Tibial artery (tissue), 4 donors: ENCODE measurements at places on chromosomes 7 and 10.

- DNase-seq = no peak
Observed at GRCh38 chr7:75040512-75040911, 33.1 kb downstream of the RCC1L start.

DNA sequence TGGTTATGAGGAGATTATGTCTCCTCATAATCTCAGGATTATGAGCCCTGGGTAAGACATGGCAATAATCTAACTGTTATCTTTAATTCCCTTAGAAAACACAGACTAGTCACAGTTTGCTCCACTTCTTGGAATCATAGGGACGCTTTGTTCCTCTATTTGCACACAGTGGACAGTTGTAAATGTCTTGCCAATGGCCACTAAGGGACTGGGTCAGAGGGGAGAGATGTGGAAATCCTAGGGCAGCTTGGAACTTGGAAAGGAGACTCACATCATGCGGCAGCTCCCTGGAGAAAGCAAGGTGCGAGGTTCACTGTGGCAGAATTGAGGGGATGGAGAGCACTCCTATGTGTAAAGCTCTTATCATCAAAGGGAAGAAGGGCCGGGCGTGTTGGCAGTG is 266.1 kb downstream of the PRPF18 start:
- peak; percentile 60 for DNase-seq

DNA sequence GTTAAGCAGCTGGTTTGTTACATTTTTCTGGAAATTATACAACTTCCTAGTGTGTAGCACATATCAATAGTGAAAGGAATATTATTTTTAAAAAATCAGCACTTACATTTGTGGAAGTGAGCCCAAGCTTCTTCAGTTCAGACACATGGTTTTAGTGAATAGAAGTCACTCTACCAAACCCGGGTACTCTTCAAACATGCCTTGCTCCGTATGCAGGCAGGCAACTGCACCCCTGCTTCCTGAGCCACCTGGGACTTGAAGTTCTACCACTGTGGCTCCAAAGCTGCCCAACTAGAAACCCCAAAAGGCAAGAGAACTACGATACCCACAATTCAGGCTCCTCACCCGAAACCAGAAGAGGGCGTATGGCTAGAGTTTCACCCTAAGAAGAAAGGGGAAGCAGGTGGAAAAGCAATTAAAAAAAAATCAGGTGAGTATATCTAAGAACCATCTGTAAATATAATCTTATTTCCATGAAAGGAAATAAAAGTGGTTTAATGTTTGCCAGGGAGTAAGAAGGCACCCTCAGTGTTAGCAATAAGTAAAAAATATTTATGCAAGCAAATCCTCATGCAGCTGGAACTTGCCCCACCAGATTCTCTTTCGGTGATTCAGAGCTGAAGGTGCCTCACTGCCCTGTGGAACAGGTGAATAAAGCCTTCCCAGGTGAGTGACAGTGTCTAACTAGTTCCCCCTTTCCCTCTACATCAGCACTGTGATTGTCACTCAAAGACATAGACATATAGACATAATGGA is at the start of gene MACC1:
MACC1 (minus strand) TSS at position 192 of the 756 bp plus-strand sequence. CDS start 55,522 bp downstream, outside the sequence.
- no peak for DNase-seq

GRCh38 chr10:94218493-94219183 is 144.1 kb downstream of the NOC3L start:
- no peak for DNase-seq

DNA sequence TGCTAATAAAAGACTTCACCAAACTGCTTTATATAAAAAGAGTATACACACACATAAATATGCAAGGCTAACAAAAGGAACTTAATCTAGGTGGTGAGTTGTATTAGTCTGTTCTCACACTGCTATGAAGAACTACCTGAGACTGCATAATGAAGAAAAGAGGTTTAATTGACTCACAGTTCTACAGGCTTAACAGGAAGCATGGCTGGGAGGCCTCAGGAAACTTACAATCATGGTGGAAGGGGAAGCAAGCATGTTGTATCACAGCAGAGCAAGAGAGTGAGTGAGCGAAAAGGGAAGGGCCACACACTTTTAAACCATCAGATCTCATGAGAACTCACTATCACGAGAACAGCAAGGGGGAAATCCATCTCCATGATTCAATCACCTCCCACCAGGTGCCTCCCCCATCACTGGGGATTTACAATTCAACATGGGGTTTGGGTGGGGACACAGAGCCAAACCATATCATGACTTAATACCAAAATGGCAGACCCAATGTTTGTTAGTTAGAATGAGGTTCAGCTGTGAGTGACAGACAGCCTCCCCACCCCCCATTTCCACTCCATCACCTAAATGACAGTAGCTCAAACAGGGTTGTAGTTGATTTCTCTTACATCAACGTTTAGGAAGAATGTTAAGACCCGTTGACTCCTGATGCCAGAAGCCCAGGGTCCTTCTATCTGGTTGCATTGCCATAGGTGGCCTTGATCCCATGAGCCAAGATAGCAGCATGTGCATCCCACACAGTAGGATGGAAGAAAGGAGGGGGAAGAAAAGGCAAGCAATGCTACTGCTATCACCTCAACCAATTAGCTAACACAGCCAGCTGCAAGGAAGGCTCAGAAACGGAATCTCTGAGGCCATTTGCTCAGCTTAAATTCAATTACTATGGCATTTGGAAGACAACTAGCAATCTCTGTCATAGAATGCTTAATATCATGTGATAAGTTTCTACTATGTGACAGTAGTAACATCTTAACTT is 77.0 kb downstream of the CCDC71L start:
- no peak for DNase-seq

DNA sequence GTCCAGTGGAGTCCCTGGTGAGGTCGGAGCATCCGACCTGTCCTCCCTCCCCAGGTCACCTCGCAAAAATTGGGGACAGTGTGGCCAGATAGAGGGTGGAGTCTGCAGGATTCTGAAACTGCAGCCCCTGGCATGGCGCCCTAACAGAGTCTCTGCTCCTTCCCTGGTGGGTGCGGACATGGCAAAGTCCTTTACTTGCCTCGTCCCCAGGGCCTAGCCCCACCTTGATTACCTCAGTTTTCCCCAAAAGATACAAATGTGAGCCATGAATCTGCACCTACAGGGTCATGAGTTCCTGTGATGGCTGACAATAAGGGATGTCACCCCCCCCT is 47.7 kb downstream of the NPVF start:
- no peak for DNase-seq

GRCh38 chr10:10366836-10367235 is 650.8 kb upstream of the CELF2 start:
- DNase-seq = no peak

- no peak for DNase-seq
Observed at GRCh38 chr7:142807855-142808460, 37.2 kb downstream of the PRSS2 start.

DNA sequence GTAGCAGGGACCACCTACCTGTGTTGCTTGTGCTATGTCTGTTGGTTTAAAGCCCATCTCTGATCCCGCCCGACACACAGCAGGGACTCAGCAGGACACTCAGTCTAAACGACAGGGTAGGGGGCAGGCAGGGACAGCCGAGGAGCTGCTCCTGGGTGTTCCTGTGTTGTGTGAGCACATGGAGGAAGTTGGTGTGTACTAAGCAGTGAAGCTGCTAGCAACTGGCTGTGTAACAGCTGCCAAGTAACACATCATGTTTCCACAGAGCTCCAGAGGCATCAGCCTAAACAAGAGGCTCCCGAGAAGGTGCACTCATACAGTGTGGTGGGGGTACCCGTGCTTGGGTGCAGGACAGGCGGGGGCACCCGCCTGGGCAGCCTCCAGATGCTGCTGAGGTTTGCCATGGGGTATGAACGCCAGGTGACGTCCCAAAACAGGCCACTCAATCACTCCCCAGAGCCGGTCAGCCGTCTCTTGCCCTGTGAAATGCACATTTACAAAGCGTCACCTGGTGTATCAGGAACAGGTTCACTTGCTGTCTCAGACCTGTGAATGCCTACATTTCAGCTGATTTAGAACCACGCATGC is 59.6 kb downstream of the PTPRN2 start:
- DNase-seq = no peak

- DNase-seq = no peak
Observed at GRCh38 chr7:47600199-47601118, 18.5 kb upstream of the TNS3 start.

DNA sequence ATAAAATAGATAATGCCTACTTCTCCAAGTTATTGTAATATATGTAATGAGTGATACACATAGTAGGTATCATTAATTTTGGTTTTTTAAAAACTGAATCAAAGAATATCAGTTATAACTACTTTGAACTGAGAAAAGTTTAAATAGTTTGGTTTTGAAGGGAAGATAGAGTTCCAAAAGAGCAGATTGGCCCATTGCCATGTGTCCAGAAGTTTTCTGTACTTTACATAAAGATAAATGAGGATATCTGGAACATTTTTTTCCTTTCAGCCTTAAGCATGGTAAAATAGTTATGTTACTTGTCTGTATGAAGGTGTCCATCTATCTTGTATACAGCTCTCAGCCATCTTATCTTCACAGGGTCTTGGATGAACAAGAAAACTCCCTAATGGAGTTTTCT is 97.9 kb upstream of the MXI1 start:
- DNase-seq = no peak

DNA sequence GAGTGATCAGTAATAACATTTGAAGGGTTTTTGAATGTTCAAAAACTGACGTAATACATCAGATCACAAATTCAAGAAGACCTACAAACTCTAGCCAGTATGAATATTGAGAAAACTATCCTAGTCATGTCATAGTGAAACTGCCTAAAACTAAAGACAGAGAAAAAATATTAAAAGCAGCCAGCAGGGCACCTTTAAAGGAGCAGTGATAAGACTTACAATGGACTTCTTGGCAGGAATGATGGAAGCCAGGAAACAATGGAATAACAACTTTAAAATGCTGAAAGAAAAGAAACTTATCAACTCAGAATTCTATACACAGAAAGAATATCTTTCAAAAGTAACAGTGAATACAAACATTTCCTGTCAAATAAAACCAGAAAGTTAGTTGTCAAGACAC is 78.3 kb upstream of the CTBP2 start:
- DNase-seq = no peak

DNA sequence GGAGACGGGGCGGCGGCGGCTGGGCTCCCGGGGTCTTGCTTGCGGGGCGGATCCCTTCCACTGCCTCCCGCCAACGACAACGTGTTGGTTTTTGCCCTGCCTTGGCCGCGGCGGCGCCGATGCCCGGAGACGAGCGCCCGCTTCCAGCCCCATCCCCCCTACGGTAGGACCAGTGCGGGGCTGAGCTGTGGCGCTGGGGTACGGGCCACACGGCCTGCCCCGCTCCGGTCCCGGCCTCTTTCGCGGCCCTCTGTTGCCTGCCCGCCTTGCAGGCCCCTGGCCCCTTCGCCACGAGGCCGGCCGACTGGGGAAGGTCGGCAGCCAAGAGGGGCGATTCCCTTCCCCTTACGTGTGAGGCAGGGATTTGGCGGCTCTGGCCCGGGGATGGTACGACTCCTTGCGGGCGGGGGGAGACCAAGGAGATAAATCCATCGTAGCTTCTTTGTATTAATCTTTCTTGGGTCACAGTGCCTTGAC is 488 bp downstream of the EIF4H start:
- peak; percentile 48 for DNase-seq

DNA sequence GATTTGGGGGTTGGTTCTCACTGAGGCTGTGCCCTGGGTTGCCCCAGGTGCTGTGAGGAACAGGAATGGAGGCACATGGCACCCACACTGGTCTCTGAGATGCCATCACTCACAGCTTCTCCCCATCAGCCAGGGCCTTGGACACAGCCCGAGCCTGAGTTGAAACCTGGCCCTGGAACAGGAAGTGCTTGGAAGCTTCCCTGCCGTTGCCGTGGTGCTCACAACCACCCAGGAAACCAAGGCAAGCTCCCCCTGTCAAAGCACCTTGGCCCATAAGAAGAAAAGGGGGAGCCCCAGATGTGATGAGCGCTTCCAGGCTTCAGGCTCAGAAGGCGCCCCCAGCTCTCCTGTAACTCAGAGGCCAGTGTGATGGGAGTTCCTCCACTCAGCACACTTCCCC is at the start of gene BTBD16:
BTBD16 (plus strand) TSS at position 221 of the 400 bp plus-strand sequence. CDS start 3,786 bp downstream, outside the sequence.
- DNase-seq = no peak

DNA sequence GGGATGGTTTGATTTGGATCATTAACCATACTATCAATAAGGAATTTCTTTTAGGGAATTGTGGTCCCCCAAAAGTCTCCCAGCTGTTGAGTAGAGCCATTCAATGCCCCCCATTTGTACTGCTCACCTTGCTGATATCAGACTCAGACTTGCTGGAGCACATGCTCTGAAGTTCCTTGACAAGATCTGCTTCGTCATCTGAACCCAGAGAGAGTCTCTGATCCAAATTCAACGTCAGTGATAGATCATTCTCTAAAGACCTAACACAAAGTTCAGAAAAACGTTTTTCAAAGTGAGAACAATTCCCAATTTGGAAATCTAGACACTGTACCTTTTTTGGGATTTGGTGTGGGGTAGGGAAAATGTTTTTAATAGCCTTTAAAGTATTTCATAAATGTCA is 153.9 kb downstream of the CTTNBP2 start:
- DNase-seq = no peak

- peak; percentile 3 for DNase-seq
Observed at GRCh38 chr10:133324857-133325260, 11.8 kb downstream of the CALY start.

DNA sequence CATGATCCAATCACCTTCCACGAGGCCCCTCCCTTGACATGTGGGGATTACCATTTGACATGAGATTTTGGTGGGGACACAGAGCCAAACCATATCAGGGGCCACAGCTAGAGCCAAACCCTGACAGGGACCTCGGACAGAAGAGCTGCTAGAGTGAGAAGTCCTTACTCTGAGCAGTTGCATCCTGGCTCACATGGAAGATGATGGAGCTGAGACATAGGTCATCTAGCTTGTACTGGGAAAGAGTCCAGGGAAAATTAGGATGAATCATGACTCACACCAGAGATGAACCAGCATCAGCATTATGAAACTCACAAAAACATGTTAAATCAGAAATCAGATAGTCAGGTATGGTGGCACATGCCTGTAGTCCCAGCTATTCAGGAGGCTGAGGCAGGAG is 12.8 kb upstream of the FMC1 start:
- no peak for DNase-seq

DNA sequence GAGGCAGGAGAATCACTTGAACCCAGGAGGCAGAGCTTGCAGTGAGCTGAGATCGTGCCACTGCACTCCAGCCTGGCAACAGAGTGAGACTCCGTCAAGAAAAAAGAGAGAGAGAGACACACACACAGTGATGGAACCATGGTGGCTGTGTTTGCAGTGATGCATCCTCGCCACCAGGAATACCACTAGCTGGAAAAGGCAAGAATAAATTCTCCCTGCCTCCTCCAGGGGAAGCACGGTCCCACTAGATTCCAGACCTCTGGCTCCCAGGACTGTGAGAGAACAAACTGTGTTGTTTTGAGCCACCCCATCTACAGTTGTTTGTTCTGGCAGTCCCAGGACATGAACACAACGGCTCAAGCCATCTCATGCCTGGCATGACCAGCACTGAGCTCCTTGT is 320.3 kb upstream of the FOXK1 start:
- DNase-seq = no peak
